ENCODE measurements at places on chromosomes 5 and 9.

DNA sequence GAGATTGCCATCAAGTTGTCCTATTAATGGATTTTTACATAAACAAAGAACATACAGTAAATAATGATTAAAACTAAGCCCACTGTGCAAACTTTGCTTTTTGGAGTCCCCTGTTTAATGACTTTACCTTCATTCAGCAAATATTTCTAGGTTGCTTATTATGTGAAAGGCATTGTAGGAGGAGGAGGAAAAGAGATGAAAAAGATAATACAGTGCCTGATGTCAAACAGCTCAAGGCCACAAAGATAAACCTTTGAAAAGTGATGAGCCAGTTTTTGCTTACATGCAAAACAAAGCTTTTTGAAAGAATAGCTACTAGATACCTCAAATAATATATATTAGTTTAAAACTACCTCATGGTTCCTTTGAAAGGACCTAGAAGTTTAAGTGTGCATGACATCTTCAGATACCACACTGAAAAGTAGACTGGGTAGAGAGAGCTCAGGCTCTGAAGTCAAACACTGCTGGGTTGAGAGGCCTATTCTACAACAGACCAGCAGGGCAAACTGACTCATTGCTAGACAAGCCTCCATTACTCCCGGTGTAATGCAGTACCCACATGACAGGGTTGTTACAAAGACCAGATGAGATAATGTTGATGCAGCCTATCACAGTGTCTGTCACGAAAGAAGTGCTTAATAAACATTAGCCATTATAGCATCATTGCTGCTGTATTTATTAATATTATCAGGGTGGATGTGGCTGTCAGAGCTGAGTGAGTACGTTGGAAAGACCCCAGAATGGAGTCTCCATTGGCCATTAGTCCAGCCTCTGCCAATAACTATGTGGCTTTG, 11.8 kb downstream of the DEPDC1B start:
- DNase-seq = peak; percentile 33

DNA sequence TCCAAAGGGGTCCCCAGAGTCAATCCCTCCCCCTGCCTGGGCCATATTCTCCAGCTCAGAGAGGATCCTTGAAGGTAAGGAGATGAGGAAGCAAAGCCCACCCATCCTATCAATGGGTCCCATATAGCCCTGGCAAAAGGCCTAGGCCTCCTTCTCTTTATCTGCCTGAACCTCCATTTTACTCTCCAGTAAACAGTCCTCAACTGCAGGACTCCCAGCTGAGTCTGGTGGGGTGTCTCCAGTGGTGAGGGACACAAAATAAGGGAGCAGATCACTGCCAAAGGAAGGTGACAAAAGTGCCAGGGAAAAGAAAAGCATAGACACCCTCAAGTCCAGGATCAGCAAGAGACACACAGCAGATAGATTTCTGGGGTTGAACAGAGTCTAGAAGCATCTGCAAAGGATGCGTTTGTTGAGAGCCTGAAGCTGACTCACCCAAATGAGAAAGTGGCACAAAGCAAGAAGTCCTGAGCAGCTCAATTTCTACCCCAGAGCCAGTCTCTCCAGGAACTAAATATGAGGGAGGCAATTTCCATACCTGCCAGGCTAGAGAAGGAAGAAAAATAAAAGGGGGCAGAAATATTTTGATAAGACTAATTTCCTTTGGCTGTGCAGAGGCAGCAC, 2.7 kb upstream of the EBF1 start:
- no peak for DNase-seq

- DNase-seq = no peak
Observed at GRCh38 chr9:121285835-121286687, 18.1 kb downstream of the GSN start.

DNA sequence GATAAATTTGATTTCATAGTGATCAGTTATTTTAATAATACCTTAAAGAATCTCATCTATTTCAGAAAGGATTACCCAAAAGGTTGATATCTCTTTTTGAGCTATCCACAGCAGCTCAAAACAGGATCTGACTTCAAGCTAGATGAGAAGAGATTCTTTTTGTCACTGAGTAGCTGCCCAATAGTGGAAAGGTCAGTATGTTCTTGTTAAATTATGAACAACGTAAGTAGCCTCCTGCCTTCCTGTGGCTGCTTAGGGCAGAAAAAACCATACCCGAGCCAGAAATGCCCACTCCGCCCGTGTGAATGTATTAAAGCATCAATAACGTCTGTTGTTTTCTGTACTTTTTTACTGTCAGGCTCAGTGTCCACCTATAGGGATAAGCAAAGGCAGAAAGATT, 51.3 kb upstream of the PRUNE2 start:
- no peak for DNase-seq

GRCh38 chr9:70610287-70610644, 195.8 kb upstream of the KLF9 start:
- DNase-seq = no peak

GRCh38 chr5:151095341-151096000, 14.6 kb upstream of the TNIP1 start:
- DNase-seq = peak; percentile 37

DNA sequence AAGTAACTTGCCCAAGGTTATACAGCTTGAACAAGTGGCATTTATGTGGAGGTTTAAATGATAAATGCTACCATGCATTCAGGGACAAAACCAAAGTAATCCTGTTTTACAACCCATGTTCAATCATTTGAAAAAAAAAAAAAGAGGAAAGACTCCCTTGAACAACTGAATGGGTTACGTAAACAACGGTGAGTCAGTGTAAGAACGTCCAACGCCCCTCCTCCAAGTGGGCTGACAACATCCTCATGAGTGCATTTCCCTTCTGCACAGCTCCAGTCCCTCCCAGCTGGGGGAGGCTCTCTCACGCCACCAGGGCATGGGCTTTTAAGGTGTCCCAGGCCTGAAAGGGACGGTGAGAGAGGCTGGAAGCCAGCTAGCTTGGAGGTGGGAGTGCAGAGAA, 90.0 kb downstream of the PRRT1B start:
- no peak for DNase-seq

DNA sequence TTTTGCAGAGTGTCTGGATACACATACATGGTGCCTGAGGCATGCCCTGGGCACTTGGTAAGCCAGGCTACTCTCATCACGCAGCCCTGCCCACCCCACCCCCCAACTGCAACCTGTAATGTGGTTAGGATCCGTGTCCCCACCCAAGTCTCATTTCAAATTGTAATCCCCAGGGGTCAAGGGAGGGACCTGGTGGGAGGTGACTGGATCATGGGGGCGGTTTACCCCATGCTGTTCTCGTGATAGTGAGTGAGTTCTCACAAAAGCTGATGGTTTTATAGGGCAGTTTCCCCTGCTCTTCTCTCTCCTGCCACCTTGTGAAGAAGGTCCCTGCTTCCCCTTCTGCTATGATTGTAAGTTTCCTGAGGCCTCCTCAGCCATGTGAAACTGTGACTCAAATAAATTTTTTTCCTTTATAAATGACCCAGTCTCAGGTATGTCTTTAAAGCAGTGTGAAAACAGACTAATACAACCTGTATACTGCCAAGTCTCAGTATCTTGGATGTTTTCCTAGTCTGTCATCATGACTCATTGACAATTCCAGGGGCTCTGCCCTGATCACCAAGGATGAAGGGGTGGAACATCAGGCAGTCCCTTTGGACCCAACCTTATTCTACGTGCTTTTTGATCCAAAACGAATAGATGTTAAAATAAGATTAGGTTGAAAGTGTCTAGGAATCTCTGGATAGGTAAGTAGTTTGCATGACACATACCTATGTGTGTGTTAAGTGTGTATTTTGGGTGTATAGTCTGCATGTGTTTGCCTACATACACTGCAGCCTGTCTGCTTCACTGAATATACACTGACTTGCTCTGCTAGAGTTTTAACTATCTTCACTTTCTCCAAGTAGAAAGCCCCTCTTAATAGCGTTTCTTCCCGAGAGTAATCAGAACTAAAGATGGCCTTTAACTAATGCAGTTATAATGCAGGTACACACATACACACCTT, 293.8 kb downstream of the SLIT3 start:
- no peak for DNase-seq

DNA sequence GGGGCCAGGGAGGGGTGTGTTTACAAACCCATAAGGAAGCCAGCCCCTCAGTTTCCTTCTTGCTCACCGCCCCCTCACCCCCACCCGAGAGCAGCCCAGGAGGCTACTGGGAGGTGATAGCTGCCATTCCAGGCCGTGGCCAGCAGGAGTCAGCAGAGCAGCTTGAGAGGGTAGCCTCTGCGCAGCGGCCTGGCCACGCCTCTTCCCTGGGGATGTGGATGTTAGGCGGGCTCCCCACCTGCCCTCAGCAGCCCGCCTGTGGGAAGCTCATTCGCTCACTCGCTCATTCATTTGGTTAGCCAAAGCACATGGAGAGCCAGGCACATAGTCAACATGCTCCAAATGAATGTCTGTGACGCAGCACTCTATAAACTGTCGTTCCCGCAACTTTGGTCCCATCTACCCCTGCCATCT, 6.1 kb upstream of the DPM2 start:
- peak; percentile 57 for DNase-seq

- DNase-seq = no peak
Observed at GRCh38 chr9:131100445-131100844, 4.1 kb downstream of the AIF1L start.

DNA sequence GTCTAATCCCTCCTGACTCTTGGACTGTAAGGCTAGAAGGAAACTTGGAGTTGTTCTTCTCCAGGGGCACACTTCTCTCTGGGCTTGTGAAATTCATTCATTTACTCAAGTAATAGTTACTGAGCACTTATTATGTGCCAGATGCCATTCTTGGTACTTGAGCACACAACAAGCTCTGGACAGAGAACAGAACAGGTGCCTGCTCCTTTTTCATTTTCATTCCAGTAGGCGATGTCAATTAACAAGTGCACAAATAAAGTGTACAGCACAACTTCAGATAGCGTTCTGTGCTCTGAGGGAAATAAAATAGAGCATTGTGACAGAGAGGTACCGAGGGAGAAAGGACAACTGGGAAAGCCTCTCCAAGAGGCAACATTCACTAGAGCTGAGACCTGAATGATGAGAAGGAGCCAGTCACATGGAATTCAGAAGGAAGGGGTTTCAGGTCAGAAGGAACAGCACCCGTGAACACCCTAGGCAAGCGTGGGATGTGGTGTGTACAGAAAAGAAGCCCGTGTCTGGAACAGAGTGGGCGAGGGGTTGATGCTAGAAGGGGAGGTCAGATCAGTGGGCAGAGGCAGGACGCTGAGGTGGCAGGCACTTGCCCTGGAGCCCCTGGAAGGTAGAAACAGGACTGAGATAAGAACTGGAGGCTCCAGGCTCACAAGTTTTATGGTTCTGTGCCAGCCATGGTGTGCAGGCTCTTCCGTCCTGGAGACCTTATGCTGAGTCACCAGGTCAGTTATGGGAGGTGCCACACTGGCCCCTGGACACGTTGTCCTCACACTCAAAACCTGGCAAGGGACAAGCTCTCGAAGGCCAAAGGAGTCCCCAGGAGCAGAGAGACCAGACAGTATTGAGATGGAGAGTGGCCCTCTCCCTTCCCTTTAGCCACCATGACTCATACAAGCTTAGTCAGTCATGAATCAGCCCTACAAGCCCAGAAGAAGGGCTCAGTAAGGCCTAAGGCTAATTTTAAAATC, 7.2 kb upstream of the ABLIM3 start:
- no peak for DNase-seq

- no peak for DNase-seq
Observed at GRCh38 chr9:126307322-126308061, 19.1 kb upstream of the MVB12B start.

- DNase-seq = no peak
Observed at GRCh38 chr5:88109818-88110217, 158.8 kb downstream of the TMEM161B start.

GRCh38 chr5:67178085-67178484, 18.5 kb downstream of the CD180 start:
- DNase-seq = no peak

DNA sequence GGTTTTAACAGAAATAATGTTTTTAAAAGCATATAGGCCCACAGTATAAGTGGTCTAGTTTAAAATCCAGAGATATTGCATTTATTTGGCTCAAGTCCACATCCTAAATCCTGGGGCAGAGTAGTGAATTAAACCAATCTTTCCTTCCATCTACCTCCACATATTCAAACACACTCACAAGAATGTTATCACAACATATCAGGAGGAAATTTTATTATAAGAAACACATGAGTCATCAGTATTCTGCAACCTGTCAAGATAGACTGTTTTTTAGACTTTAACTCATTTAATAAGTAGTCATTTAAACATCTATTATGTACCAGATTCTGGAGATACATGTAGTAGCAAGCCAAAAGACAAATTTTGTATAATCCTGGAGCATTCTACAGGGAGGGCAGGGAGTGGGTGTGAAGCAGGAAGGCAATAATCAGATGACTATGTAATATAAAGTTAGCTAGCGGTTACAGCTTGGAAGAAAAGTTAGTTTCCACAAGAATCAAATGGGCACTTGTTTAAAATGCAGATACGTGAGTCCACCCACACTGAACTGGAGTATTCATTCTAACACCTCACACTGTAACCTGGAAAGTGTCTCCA, 187.3 kb upstream of the PIK3R1 start:
- DNase-seq = no peak

DNA sequence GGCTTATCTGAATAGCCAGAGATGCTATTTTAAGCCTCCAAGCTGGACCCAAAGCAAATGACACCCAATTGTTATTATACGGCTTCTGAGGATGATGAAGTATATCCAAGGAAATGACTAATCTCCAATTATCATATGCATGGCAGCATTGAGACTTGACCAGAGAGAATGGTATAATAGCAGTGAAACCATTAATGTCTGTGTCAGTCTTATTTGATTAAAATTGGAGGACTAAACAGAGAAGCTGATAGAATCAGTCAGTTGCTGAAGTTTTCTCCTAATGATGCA, 200.5 kb downstream of the EFNA5 start:
- DNase-seq = no peak

DNA sequence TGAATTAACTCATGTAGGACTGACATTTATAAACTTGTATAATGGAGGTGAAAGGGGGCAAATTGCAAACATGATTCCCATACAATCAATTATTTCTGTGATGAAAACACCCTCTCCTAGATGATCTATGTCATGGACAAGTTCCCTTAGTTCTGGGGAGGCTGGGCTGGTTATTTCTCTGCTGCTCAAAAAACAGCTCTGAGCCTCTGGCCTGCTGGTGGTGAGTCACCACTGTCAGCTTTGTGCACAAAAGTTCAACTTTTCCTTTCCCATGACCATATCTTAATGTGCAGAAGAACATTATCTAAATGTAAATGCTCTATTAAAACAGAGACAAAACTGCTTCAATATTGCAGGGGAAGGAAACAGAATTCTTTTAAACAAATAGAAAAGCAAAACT, 85.0 kb downstream of the HMHB1 start:
- DNase-seq = no peak

DNA sequence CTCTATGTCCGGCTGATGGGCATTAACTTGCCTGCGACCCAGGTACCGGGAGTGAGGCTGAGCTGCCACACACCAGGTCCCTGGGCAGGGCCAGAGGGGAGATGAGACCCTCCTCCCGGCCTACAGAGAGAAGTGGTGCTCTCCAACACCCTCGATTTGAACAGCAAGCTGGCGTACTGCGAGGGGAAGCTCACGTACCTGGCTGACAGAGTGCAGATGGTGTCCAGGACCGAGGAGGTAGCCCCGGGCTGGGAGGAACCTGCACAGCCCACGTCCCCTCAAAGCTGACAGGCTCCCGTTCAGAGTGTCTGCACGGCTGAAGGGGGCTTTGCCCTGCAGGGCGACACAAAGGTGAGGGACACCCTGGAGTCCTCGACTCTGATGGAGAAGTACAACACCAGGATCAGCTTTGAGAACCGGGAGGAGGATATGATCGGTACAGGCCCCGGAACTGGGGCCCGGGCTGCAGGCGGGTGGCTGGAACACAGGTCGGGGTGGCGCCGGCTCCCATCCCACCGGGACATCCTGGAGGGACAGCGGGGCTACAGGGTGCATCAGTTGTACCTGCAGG, 1.0 kb upstream of the RABL6 start:
- no peak for DNase-seq

GRCh38 chr9:126317513-126317912, 9.1 kb upstream of the MVB12B start:
- no peak for DNase-seq

Data from DMS 273 treated with DMSO at 0.1 percent for 48 hours (cell line).